ENCODE measurements at places on chromosomes 2 and 18.

- DNase-seq = no peak
These were observed 86.7 kb downstream of the USP40 start for GRCh38 chr2:233479616-233480489.

GRCh38 chr2:68256093-68256450, 3.7 kb upstream of the PPP3R1 start:
- no peak for DNase-seq

DNA sequence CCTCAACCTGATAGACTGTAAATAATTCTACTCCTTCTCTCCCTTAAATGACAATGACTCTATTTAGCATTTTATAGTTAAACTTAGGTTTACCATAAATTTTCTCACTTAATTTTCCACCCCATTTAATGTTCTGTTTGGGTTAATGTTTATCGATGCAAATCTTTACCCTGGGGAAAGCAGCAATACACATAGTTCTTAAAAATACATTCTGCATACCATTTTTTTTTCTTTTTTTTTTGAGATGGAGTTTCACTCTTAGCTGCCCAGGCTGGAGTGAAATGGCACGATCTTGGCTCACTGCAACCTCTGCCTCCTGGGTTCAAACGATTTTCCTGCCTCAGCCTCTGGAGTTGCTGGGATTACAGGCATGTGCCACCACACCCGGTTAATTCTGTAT, 14.0 kb downstream of the STAM2 start:
- DNase-seq = no peak

GRCh38 chr2:238838786-238839327, 9.0 kb upstream of the TWIST2 start:
- DNase-seq = no peak

DNA sequence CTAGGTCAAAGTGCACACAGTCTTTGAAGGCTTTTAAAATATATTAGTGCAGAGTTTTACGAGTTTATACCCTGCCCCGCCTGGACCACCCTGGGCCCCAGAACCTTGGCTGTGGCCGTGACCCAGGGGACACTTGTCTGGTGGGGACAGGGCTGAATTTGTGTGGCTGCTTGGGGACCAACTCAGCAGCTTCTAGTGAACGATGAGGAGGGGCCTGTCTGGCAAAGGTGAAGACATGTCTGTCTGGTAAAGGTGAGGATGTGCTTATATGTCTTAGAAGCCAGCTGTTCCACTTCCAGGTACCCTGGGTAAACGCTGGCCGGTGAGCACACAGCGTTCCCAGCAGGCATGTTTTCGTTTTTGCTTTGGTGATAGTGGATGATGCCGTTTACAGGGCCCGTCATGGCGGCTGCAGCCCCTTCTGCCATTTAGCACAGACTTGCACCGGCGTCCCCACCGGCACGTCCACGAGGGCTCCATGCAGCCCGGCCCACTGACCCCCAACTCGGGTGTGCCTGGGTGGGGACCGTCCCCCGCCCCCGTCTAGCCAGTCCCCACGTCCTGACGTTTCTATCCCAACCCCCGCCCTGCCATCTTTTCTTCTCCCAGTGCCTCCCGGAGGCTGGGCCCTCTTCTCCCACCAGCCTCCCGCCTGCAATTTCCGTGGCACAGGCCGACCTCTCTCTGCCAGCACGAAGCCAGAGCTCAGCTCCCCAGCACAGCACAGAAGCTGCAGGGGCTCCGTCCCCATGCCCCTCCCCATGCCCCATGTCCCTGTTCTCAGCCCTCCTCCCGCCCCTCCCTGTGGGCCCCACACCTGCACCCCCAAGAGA, 67.8 kb downstream of the SLC66A2 start:
- no peak for DNase-seq

DNA sequence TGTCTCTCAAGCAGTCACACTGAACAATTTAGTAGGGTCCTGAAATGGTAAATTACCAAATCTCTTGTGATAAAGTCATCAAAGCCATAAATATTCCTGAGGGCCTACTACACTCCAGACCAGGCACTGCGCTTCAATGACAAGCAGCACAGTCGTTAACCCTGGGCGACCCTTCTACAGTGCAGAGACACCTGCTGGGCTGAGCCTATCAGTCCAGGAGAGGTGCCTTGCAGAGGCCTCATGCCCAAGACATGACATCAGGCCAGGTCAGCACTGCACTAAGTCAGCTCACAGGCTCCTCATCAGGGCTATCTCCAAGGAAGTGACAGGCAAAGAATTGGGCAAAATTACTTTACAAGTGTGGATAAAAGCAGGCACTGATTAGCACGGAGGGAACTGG, 166.4 kb upstream of the EPB41L3 start:
- no peak for DNase-seq

- no peak for DNase-seq
These were observed 10.5 kb downstream of the FAM110C start for GRCh38 chr2:35852-36251.

DNA sequence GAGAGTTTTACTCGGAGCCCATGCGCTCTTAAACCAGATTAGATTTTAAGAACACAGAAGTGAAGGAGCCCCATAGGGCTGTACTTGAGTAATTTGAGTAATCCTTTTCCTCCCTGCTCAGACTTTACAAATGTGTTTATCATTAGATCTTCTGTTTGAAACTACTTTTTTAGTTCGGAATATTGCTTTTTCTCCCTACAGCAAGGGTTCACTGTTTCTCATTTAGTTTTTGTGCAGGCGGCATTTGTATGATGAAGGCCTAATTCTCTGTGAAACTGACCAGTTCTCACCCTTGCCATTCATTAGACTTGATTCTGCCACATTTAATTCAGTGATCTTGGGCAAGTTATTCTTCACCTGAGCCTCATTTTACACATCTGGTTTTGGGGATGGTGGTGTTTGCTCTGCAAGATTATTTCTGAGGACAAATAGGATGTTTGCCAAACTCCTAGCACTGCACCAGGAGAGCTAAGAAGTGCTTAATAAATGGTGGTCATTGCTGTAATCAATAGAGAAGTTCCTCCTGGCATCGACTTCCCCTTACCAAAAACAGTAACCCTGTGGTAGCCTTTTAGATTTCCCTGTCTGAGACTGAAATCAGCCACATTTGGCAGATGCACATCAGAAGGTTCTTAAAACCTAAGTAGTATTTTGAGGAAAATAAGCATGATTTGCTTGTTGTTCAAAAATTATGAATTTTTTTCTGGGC, 2.2 kb downstream of the B3GNT2 start:
- no peak for DNase-seq

- DNase-seq = no peak
These were observed 89.1 kb downstream of the ZEB2 start for GRCh38 chr2:144430722-144431391.

- no peak for DNase-seq
These were observed 75.6 kb upstream of the EPB41L3 start for GRCh38 chr18:5619376-5619775.

GRCh38 chr2:124978597-124978996, 953.5 kb downstream of the CNTNAP5 start:
- no peak for DNase-seq

GRCh38 chr2:221649051-221649775, 77.1 kb upstream of the EPHA4 start:
- no peak for DNase-seq

DNA sequence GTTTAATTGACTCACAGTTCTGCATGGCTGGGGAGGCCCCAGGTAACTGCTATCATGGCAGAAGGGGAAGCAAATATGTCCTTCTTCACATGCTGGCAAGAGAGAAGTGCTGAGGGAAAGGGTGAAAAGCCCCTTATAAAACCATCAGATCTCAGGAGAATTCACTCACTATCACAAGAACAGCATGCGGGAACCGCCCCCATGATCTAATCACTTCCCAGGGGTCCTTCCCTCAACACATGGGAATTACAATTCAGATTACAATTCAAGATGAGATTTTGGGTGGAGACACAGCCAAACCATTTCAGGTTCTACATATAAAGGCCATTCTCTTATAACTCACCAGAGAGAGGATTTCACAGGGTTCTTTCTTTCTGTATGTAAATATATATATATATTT, 62.9 kb downstream of the VRK2 start:
- no peak for DNase-seq

DNA sequence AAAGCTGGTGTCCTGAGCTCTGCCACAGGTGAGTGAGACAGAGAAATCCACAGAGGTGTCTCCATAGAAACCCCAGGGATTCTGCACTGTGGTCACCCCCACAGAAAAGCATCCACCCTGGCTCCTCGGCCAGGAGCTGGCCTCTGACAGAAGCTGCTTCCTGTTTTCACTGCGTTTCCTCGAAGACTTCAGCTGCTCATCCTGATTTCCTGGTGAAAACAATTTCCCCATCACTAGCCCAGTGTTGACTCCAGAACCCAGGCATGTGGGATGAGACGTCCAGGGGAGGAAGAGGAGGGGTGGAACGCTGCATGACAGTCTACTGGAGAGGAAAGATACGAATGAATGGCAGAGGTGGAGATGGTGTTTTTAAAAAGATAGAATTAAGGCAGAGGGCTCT, 60.3 kb upstream of the GPR45 start:
- DNase-seq = no peak

GRCh38 chr2:240219208-240219890, 78.9 kb upstream of the OTOS start:
- no peak for DNase-seq

DNA sequence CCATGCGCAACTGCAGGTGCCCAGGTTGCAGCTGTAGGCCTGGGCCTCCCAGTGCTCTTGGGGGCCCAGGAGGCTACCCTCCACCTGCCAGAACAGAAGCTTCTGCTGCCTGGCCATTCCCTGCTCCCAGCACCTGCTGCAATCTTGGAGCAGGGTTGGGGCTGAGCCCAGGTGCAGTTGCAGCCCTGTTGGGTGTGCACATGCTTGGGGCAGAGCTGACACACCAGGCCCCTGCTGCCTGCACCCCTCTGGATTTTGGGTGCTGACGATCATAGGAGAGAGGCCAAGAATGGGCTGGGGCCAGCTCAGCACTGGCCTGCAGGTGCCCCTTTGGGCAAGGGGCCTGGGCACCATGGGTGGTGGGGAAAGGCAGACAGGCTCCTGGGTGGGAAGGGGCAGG, 20.5 kb upstream of the SP140L start:
- DNase-seq = no peak

GRCh38 chr2:14720319-14720718, 87.8 kb downstream of the LRATD1 start:
- no peak for DNase-seq

- no peak for DNase-seq
These were observed 270.7 kb downstream of the PIEZO2 start for GRCh38 chr18:10878703-10879102.

- no peak for DNase-seq
These were observed 87.5 kb upstream of the KCNE4 start for GRCh38 chr2:222964376-222965031.

- DNase-seq = no peak
These were observed 50.3 kb upstream of the GREB1L start for GRCh38 chr18:21191596-21192307.

GRCh38 chr18:79819968-79820351, 22.2 kb downstream of the KCNG2 start:
- DNase-seq = no peak

- no peak for DNase-seq
These were observed 2.6 kb downstream of the DPYSL5 start for GRCh38 chr2:26850505-26850904.

DNA sequence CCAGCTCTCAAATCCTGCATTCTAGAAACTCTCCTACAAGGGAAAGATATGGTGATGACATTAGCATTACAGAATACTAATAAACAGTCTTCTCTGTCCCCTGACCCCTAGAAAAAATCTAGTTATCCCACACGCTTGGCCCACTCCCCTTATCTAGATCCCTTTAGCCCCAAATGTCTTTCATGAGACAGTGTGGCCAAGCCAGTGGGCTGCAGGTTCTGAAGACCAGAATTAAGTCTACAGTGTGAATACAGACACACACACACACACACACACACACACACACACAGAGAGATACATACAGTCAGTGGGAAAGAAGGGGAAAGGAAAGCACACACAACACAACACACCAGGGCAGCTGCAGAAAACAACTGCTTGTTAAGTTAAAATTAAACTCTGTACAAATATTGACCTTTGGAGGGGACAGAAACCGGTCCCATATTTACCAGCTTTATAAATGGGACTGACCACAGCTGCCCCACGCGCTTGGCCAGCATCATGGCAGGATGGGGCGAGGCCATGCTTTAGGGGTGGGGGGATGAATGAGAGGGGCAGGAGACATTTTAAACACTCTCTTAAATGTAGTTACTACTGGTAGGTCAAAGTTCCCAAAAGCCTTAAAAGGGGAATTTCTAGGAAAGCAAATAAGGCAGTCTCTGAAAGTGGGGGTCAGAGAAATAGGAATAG, 49.1 kb downstream of the NHEJ1 start:
- no peak for DNase-seq

DNA sequence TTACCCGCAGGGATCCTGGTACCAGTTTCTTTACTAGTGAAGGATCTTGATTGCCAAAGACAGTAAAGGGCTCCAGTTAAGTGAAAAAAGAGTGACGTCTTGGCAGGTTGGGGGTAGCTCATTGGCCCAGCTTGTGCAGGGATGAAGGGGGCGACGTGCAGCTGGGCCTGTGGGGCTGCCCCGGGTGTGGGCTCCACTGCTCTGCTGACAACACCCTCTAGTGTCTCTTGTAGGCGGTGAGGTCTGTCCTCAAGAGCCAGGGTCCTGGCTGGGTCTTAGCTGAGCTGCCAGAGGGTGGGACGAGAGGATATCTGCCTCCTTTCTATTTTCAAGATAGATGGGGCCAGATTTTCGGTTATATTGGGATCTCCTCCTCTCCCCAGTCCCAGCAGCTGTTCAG, 6.1 kb downstream of the ARHGEF4 start:
- no peak for DNase-seq

DNA sequence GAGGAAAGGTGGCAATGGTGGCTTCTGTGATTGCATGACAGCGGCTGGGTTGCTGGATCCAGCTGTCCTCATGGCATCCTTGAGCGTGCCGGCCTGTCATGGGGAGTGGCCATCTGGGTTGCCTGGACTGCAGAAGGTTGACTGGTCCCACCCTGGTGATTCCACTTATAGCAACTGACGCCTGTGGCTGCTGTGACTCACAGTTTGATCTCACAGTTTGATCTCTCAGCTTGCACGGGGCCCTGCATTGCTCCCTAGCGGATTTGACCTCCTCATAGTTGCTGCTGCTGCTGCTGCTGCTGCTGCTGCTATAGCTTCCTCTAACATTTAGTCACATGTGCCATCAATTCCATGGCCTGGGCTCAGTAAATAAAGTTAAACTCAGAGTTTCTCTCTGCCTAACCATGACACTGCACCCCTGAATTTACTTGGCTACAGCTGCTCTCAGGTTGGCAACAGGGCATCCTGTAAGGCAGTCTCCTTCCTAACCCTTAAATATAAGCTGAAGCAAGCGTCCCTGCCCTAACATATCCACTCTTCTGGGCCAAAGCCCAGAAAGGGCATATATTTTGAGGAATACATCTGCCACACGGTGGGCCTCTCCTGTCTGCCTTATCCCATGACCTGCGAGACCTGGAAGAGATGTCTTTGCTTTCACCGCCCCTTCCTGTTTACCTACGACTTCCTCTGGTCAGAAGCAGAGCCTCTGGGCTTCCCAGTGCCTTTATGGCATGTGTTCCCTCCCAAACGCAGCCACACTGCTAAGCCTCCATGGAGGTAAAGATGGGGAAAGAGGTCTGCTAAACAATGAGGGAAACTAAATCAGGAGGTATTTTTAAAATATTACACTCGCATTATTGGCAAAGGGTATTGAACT, 37.8 kb upstream of the CCDC150 start:
- no peak for DNase-seq

GRCh38 chr2:148658807-148659722, 14.5 kb downstream of the EPC2 start:
- DNase-seq = no peak
